NCI-H524 (cell line): ENCODE measurements at places on chromosomes 2 and 18.

GRCh38 chr2:27347641-27348040 is 8.9 kb downstream of the GTF3C2 start:
- no peak for DNase-seq

GRCh38 chr18:55779691-55780585 is 191.9 kb upstream of the TCF4 start:
- DNase-seq, result peak; percentile 3

DNA sequence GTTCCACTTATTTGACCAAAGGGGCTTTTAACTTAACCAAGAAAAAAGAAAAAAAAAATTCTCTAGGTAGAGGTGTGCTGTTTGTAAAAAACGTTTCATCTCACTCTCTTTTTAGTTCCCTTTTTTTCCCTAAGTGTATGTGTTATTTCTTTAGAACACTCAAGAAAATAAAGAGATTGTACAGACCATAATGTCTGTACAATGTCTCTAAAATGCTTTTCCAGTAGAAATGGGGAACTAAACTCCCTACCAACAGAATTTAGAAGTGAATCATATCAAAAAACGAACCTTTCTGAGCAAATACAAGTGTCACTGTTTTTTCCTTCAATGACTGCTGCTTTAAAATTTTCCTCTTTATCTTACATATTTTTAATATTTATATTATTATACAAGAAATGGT is 72.0 kb downstream of the CDH7 start:
- no peak for DNase-seq

DNA sequence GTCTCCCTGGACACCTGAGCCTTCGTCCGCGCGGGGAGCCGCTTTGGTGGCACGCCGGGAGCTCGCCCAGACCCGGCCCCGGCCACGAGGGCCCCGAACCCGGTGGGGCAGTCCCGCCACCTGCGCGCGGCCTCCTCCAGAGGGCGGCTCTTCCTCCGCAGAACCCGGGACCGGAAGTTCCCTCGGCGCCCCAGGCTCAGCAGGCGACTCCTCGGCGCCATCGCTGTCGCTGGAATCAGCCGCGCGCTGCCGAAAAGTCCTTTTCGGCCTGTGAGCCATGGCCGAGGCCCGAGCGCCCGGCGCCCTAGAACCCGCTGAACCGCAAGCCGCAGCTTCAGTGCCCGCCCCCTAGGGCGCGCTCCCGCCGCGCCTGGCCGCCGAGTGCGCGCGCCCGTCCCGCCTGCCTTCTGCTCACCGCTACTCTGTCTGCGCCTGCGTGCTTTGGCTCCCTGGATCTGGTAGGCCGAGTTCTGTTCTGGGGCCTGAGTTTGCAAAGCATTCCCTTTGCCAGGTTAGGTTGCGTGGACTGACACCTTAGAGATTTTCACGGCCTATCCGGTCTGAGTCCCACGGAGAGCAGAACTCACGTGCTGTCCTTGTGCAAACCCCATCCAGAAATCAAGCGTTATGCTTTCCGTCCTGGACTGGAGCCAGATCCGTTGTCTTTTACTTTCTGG is at the start of gene GCFC2:
TSS of gene GCFC2 (minus strand) at position 339 of the 677 bp plus-strand sequence. CDS start at position 279, 60 bp downstream.
- peak; percentile 83 for DNase-seq

GRCh38 chr2:174662859-174663258 is 65.3 kb upstream of the WIPF1 start:
- no peak for DNase-seq

- DNase-seq, result no peak
These were observed 172.2 kb downstream of the LDLRAD4 start for GRCh38 chr18:13390711-13391110.

- no peak for DNase-seq
These were observed 409.0 kb upstream of the POU3F3 start for GRCh38 chr2:104444889-104445288.

DNA sequence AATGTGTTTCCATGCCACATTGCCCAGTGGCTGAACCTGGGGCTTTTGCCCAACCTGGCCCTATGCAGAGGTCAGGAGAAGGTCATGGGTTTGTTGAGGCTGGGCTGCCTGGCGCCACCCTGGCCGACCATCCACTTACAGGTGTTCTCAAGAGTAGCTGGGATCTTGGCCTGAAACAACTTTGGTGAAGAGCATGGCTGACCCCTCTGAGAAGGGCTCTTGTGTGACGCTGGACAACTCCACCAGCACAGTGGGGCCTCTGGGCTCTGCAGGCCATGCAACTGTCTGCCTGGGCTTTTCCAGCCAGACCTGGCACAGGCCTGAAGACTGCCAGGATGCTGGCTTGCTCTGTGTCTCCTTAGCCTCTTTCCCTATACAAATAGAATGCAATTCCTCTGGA is 76.4 kb upstream of the ZNG1B start:
- no peak for DNase-seq

DNA sequence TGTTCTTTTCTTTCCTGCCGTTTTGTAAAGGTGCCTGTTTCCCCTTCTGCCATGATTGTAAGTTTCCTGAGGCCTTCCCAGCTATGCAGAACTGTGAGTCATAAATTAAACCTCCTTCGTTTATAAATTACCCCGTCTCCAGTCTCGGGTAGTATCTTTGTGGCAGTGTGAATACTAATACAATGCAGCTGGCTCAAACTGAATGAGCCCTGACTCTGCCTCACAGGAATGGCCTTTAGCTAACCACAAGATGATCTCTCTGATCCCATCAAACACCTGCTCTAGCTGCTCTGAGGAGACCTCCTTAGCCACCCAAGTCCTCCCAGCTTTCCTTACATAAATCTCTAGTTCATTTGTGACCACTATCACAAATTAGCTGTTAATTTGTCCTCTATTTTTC is 41.5 kb upstream of the CAB39 start:
- DNase-seq, result no peak

DNA sequence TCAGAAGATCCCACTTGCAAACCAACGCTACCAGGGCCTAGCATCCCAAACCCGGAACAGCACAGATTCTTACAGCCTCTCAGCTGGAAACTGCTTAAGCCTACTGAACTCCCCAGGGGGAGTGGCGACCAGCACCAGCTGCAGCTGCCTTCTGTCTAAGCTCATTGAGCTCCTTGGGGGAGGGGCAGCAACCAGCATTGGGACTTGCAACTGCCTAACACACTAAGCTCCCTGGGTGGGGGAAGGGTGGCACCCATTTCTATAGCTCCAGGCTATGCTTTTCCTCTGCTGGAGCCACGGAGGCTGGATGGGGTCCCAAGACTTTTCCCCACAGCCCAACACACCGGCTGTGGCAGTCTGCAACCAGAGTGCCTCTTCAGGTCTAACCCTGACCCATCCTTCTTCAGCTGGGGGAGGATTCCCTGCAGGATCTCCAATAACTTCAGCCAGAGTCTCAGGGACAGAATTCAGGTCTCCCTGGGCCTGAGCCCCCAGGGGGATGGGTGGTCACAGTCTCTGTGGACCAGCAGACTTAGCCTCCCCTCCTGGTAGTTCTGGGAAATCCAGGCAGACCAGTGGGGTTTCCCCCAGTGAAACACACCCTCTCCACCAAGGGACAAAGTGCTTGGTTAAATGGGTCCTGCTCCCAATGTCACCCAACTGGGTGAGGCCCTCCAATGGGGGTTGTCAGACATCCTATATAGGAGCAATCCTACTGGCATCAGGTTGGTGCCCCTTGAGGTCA is 45.9 kb upstream of the ITGA4 start:
- DNase-seq, result peak; percentile 97

DNA sequence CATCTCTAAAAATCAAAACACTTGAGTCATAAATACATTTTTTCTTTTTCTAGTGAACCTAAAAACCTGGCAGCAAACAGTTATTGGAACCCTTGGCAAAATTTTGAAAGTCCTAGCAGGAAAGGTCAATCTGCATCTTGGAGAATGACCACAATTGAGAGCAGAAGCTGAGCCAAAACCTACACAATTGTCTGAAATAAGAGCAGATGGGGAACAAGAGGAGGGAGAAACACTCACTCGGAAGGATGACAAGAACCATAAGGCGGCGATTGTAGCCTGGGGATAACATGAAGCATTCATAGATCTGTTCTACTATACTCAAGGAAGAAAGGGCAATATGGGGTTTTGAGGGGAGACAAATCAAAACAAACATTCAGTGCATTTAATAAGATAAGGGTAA is 117.0 kb downstream of the CHN1 start:
- peak; percentile 30 for DNase-seq

- no peak for DNase-seq
These were observed 142.7 kb upstream of the SLC39A10 start for GRCh38 chr2:195514365-195514764.

DNA sequence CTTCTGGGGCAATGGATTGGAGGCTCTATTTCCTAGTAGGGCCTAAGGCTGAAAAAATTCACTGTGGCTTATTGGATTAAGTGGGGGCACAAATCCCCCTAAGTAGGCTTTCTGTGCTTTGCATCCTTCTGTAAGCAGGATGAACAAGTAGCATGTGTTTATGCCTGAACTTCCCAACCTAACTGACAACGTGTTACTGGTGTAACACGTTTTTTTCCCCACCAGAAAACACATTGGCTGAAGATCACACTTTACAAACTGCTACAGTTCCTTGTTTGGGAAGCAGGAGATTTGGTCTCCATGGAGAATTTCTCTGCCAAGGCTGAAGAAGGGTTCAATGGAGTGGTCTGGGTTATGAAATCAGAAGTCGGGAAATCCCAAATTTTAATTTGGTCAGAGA is 7.2 kb upstream of the ITGA6 start:
- DNase-seq, result peak; percentile 79

GRCh38 chr18:77071061-77071460 is 61.5 kb downstream of the MBP start:
- DNase-seq, result no peak

DNA sequence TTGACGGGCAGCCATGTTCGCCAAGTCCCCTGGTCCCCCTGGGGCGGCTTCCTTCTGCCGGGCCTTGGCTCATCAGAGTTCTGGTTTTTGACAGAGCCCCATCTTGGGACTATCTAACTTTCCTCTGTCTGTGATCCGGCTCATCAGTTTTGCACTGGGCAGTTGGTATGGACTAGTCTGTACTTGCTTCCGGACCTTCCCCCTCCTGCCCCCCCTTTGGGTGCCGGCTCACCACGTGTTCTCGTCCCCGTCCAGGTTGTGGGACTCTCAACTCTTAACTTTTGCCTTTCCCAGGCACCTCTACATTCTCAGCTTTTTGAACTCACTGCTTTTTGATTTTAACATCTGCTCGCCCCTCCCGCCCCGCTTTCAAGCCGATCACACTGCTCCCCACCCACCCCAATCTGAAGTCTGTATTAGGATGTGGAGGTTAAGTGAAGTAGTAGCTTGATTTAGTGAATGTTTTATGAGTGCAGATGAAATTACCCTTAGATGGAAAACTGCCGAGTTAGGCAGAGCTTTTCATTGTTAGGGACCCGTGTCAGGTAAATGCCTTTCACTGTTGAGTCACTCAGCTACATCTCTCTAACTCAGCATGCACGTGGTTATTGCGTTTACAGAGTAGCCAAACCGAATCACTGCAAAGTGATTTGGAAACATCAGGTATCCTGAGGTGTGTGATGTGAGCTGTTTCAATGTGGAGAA is 874 bp downstream of the WDR43 start:
- peak; percentile 31 for DNase-seq

DNA sequence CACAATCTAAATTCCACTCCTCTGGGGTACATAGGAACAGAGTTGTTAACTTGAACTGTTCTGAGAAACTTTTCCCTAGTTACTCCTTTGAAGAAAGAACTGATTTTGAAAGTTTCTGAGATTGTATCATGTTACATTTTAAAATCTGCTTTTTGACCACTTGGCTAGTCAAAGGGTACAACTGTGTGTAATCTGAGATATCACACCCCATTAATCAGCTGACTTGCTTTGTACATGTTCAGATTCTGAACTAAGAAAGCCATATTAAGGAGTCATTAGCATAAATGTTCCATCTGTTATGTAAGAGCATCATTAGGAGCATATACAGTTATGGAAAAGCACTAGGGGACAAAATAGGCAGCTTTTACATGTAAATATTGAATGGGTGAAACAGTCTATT is 3.8 kb upstream of the WDR35 start:
- peak; percentile 38 for DNase-seq

- DNase-seq, result no peak
These were observed 49.3 kb downstream of the MMADHC start for GRCh38 chr2:149538138-149538833.

- no peak for DNase-seq
These were observed 30.7 kb upstream of the PPM1B start for GRCh38 chr2:44137872-44138551.

DNA sequence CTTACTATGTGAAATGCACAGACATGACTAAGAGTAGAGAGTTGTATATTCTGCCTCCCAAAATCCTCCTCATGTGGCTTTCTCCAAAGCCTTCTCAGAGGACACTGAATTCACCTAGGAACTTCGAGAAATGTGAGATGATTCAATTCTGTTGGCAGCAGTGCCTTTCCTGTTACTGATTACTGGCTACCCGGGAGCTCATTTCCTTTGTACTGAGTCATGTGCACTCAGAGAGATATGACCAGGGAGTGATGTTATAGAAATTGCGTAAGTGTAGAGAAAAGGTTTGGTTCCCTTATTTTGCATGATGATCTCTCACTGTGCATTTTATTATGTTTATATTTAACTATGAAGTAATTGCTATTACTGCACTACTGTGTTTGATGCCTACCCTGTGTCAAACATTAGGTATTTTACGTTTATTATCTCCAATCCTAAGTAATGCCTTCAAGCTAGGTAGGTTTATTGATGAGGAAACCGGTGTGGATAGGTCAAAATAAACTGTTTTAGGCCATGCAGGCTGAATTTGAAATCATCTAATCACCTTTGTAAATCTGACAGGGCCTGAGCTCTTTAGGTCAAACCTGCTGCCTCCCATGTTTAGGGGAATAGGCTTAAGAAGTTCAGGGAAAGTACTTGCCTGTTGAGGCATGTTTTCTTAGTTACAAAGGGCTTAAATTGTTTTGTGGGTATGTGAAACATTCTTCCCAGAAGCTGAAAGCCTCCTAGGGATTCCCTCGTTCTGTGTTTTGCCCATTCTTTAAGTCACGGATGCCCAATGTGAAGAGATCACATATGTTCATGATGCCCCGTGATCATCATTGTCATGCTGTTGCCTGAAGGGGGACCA is 86.8 kb downstream of the FMNL2 start:
- no peak for DNase-seq

DNA sequence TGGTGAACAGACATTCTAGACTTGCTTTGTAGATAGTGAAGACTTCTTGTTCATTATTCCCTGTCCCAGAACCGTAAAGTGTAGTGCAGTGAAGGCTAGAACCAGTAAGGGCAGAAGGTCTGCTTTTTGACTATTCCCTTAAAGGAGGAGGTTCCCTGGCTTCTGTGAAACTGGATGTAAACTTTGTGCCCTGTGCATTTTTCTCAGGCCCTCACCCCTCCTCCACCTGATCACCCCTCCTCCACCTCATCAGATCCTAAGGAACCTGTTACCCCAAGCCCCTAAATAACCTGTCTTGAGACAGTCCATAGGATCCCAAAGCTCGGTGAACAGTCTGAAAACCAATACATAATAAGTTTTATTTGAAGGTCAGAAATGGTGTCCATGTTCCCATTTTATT is 33.7 kb downstream of the SFT2D3 start:
- DNase-seq, result no peak

DNA sequence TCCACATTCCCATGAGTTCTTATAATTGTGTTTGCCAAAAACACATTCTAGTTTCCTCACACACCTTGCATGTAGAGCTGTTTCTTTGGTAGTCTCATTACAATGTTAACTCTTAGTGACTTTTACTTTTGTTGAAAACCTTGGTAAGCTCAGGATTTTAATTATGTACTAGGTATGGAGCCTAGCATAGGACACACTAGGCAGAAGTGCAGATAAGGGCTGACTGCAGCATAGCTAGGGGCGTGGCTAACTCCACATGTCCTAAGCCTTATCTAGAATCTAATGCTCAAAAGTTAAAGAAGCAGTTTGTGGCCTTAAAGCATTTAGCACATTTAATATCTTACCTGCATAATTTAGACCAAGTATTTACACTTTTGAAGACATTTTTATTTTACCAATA is 153.7 kb upstream of the FBXO11 start:
- no peak for DNase-seq
